Fibroblast of skin of back (primary cell): ENCODE measurements at places on chromosomes 11 and 22.

DNA sequence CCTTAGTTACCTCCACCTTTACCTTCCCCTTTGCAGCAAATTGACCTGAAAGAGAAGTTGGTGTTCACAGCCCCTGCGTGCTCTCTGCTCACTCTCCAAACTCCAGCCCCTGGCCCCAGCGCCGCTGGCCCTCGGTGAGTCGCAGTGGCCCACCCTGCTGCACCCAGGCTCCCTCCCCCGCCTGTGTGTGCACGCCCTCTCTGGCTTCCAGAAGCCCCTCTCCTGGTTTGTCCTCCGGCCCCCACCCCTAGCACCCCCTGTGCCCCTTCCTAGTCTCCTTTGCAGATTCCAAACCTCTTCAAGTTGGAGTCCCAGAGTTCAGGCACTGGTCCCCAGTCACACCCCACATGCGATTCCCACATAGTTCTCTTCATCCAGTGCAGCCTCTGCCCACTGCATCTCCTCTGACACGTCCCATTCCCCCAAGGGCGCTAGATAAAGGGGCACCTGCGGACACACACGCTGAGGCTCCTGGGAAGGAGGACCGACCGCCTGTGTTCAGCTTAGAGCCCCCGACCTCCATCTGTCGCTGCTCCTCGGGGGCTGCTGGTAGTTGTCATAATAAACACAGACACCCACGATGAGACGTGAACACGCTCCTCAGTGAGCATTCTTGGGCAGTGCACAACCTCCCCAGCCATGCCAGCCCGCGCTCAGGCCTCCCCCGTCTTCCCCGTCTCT, 1.5 kb upstream of the PHRF1 start:
- DNase-seq: no peak

GRCh38 chr11:124894606-124895430, 2.8 kb downstream of the ROBO4 start:
- no peak for DNase-seq

GRCh38 chr22:38264322-38264843, 8.4 kb downstream of the TMEM184B start:
- DNase-seq: no peak

DNA sequence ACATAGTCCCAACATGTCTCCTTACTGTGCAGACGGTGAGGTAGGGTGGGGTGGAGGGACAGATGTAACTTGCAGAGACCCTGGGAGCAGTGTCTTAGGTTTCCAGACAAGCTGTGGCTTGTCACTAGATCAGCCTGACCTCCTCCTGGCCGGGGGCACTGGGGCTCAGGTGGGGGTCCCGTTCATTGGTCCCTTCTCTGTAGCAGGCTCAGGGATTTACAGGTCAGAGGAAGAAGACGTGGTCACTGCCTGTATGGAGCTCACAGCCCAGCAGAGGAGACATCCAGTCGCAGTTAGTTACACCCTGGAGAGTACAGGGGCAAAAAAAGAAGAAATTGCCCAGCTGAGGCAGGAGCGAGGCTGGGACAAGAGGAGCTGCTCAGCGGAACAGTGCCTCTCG, 22.0 kb upstream of the TUB start:
- no peak for DNase-seq

GRCh38 chr11:22349491-22349890, 11.3 kb downstream of the SLC17A6 start:
- no peak for DNase-seq
